IPS DF 19.7 (cell line): ENCODE measurements at places on chromosomes 16 and 17.

- DNase-seq, result no peak
These were observed 43.8 kb upstream of the TOB1 start for GRCh38 chr17:50909765-50910605.

GRCh38 chr17:28018439-28019070 is 23.9 kb upstream of the NLK start:
- DNase-seq, result no peak

- no peak for DNase-seq
These were observed 17.0 kb upstream of the DNASE1 start for GRCh38 chr16:3637371-3637923.

DNA sequence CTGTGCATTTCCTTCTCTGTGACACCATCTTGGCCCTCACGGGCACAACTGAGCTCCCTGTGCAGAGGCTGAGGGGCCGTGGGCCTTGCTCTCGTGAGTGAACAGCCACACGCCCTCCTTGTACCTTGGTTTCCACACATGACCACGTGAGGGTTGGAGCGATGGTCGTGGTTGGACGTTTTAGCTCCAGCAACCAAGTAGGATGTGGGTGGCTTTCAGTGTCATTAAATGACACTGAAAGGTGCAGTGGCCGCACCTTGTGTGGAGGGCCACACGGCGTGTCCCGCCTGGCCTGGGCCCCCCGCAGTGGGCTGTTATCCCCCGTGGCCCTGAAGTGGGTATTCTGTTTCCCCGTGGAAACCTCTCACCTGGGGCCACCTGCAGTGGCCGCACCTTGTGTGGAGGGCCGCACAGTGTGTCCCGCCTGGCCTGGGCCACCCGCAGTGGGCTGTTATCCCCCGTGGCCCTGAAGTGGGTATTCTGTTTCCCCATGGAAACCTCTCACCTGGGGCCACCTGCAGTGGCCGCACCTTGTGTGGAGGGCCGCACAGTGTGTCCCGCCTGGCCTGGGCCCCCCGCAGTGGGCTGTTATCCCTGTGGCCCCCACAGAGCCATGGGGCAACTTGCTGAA is 28.2 kb downstream of the ACSF3 start:
- DNase-seq, result no peak

DNA sequence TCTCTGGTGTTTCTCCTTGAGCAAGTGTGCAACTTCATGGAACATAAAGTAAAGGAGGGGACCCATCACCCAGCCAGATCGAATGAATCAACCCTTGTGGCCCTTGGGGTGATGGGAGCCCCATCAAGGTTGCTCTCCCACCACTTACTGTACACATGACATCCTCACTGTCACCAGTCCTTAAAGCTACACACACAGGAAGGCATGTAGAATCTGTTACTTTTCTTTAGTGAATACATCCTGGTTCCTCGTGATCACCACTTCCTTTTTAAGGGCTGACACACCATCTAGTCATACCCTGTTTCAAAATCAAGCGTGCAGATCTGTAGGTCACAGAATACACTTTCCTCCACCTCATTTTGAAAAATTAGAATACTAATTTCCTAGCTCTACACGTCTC is 22.6 kb upstream of the MPHOSPH6 start:
- DNase-seq, result no peak

DNA sequence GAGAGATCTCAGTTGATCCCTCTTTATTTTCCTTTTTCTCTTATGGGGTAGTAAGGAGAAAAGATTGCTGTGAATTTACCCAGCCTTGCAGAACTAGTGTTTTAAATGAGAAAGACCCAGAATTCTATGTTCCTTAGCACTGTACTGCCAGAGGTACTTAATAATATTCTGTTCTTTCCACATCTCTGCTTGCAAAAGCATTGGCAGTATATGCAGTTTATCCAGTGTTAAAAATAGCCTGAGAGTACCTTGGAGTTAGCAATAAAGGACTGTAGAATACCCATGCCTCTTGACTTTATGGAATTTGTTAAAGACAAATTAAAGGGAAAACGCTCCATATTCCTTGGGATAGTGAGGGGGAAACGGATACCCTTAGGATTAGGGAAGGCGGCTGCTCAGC is 11.9 kb downstream of the SLC7A6 start:
- no peak for DNase-seq

DNA sequence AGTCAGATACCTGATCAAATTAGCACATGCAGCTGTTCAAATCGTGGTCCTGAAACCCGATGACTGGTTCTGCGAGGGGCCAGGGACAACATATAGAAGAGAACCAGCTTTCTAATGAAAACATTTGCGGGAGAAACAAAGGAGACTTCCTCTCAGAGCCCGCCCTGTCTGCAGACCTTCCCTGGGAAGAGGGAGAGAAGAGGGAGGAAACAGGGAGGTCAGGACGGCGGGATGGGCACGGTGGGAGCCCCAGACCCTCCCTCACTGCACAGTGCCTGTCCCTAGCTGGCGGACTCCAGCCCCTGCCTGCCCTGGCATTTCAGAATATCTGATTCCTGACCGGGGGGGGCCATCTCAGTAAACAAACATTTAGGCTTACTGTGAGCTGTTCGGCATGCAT is 317.3 kb downstream of the FOXL1 start:
- DNase-seq, result no peak

DNA sequence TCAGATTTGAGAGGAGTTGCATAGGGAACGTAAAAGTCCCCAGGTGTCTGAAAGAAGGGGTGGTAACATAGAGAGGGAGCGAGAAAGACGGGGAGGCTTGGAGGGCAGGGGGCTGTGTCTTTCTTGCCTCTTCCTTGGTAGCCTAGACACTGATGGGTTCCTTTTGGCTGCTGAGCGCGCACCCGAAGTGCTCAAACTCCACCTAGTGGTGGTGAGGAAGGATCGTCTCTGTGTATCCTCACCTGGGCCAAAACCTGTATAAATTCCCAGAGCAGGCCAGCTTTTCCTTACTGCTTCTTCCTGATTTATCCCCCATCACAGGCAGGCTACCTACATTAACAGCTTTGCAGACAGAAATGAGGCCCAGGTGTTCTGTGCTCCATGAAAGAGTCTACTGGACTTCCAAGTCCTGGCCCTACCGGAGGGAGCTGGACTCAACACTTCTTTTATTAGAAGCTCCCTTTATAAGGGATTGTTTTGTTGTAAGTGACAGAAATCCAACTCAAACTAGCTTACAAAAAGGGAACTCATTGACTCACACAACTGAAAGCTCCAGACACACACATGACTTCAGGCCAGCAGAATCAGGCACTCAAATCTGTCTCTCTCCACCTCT is 5.5 kb upstream of the SLC25A35 start:
- peak; percentile 56 for DNase-seq

DNA sequence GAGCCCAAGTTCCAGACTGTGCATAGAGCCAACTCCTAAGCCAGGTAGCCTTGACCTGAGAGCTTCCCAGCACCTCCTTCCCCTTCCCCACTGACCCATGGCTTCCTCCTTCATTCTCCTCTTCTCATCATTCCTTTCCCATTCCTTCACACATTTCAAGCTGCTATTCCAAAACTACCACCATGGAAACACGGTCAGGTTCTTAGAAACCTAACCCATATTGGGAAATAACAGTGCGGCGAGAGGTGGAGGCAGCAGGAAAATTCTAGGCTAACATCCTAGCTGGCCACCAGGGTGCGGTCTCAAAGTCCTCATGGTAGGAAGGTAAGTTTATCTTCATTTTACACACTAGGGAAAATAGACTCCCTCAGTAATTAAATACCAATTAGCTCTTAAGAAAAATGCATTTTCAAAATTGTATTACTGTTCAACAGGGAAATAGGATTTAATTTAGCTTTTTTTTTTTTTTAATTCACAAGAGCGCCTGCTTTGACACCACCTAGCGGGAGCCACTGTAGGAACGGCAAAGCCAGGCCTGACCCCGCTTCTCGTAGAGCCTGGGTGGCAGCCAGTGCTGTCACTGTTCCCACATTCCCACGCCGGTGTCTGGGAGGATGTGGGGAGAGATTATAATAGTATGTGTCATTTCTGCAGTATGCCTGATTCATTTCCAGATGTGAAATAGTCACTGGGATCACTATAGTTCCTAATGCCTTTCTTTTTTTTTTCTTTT is 14.0 kb upstream of the SPHK1 start:
- no peak for DNase-seq

GRCh38 chr17:62800585-62800984 is 7.5 kb downstream of the MARCHF10 start:
- DNase-seq, result no peak

GRCh38 chr17:78362671-78363070 is 2.8 kb upstream of the SOCS3 start:
- DNase-seq, result no peak

DNA sequence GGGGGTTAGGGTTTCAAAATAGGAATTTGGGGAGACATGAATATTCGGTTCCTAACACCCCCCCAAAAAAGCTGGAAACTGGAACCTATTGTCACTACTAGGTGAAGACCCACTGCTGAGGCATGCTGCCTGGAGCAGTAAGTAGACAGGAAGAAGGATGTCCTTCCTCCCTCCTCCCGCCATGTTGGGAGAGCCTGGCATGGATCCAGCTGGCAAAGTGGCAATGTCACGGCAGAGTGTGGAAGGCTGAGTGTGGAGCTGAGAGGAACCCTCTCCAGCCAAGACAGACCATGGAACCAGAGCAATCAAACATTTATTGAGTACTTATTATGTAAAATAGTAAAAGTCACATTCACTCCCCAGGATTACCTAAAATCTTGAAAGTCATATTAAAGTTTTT is 49.0 kb downstream of the CCDC182 start:
- no peak for DNase-seq

DNA sequence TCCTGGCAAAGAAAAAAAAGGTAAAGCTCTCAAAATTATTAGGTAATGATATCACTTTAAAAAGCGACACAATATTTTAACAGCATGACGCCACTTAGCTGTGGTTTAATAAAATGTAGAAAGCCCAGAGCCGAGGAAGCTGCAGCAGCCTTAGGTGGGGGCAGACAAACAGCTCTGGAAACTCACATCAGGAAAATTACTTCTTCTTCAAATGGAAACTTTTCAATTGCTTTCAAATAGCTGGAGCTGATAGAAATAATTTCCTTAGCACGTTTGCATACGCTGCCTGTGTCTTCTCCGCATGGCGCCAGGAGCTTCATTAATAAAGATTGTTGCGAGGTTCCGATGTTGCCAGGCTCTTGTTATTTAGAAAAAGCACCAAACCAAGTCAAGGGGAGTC is 835.3 kb upstream of the EEF2KMT start:
- no peak for DNase-seq

DNA sequence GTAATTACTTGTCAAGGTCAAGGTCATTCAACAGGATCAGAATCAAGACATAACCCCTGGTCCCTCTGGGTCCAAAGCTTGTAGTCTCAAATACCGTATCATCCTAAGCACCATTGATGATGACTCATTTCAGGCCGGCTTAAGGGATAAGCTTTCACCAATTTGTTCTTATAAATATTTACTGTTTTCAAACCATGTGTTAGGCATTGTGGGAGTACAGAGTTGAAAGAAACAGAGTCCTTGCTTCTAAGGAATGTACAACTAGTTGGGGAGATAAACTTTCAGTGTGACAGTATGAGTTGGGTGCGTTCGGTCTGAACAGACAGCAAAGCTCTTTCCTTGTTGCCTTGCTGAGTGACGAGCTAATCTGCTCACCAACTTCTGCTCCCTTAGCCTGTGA is 183.5 kb upstream of the MAF start:
- DNase-seq, result no peak

- DNase-seq, result no peak
These were observed 702 bp downstream of the PHF23 start for GRCh38 chr17:7238420-7239090.

DNA sequence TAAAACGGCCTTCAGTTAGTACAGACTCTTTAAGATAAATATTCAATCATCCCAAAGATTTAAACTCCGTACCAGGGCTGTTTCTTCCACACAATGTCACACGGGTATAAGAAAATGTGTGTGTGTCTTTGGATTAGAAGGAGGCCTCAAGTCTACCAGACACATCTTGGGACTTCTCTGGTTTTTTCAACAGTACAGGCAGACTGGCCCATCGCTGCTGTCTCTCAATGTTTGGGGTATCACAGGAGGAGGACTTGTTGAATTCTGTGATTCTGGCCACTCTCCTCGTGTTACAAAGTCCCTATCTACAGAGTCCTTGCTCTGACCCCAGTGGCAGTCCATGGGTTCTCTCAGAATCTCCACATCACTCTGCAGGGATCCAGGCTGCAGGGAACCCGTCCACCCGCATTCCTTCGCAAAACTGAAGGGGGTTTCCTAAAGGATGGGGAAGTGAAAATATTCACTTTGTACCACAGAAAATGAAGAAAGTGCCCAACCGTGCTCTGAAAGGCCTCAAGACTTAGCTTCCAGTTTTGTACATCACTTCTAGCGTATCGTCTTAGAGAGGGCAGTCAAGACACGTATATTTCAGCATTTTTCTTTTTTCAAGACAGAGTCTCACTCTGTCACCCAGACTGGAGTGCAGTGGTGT is 373.2 kb downstream of the NPIPA8 start:
- DNase-seq, result no peak

DNA sequence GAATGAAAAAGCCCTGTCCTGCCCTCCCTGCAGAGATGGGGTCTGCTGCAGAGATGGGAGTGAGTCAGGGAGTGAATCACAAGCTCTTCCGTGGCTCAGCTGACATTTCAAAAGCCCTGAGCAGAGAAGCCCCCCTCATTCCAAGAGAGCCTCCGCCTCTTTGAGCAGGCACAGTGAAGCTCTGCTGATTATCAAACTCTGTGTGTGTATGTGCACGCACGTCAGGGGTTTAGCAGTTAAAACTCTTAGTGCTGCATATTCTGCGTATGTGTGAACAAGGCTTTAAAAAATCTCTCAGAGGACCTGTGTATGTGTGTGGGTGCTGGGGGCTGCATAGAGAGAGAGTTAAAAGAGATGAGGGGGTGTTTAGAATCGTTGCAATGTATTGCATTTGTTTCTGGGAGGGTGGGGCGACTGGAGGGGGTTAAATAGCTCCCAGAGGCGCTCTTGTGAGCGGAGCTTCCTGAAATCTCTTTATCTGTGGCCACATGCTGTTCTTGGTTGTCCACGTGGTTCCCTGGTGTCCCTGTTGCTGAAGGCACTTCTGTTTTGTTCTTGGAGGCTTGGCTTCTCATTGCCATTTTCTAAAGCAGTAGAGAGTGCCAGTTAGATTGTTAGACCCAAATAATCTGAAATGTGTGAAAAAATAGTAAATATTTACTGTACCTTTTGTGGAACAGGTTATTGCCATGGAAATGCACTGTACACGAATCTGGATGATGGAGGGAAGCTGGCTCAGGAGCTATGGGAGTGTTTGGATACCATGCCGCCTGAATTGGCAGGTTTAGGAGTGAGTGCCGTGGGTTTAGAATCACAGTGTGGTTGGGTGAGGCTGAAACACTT is 116.6 kb downstream of the PRKCB start:
- no peak for DNase-seq

- DNase-seq, result no peak
These were observed 31.3 kb upstream of the ANKRD40CL start for GRCh38 chr17:50798424-50799288.
